AG04449 (cell line): ENCODE measurements at places on chromosomes 11 and 22.

- DNase-seq = no peak
Observed at GRCh38 chr22:45073064-45073463, 63.3 kb upstream of the PHF21B start.

DNA sequence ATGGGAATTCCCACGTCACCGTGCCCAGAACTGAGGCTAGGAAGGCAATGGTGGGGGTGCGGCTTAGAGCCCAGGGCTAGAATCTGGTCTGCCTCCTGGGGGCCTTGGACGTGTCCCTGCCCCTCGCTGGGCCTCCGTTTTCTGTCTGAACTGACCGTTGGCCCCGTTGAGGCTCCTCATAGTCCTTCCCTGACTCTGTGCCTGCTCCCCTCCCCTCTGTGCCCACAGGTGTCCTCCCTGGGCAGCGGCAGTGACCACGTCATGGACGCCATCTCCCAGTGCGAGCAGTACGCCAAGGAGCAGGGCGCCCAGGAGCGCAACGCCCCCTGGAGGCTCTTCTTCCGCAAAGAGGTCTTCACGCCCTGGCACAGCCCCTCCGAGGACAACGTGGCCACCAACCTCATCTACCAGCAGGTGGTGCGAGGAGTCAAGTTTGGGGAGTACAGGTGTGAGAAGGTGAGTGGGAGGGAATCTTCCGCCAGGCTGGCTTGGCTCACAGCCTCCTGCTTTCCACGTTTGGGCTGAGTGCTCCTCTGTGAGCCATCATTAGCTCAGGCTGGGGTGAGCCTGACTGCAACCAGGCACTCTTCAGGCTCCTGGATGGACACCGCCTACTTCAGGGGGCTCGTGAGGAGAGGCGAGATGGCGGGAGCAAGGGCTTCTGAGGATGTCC lies 63.9 kb downstream of the MYO7A start:
- no peak for DNase-seq

DNA sequence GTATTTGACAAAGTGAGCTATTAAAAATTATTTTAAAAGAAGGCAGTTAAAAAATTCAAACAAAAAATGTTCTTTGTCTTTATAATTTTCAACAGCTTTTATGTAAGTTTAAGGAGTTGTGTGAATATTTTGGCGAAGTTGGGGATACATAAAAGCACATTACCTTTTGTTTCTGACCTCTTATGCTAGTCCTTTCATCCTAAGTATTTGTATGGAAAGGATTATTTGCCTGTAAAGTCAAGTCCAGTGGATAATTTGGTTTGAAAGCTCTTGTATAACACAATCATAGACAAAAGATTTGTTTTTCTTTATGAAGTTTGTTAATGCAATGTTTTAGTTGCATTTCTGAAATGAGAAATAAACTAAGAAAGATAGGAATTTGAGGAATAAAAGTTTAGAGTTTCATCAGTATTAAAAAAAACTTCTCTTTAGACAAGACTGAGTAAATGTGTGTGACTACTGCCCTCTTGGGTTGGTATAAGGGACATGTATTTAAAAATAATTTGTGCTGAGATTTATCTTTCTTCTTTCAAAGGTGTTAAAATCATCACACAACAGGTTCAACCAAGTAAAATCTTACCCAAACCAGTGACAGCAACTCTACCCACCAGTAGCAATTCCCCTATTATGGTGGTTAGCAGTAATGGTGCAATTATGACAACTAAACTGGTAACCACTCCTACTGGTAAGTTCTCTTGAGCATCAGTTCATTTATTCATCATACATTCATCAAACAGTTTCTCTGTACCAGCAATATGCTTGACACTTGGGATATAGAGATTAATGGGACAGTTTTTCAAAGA lies 68.2 kb downstream of the EMSY start:
- no peak for DNase-seq

DNA sequence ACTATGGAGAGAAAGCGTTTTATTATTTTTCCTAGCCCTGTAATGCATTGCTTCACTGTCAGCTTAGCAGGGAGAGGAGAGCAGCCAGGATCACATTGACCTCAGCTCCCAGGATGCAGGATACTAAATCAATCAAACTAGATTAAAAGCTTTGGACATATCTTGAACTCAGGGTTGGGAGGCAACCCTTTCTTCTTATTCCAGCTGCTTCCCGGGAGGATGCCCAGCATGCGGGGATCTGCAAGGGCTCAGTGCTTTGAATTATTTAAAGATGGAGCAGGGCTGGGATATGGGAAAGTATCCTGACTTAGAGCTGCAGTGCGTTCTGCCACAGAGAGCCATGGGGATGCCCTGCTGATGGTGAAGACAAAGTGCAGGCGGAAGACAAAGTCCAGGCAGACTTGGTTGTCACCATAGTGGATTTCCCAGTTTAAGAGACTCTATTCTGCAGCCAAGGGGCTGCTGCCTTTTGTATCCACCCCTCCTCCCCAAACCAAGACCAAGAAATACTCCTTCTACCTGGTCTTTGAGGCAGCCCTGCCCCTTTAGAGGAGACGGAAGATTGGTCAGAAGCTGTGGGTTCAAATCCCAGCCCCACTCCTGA lies 1035.0 kb downstream of the TBC1D22A start:
- DNase-seq = no peak

GRCh38 chr22:31139066-31139465 lies 1.2 kb downstream of the PLA2G3 start:
- no peak for DNase-seq

- no peak for DNase-seq
Observed at GRCh38 chr22:39017596-39018365, 3.1 kb upstream of the APOBEC3D start.

DNA sequence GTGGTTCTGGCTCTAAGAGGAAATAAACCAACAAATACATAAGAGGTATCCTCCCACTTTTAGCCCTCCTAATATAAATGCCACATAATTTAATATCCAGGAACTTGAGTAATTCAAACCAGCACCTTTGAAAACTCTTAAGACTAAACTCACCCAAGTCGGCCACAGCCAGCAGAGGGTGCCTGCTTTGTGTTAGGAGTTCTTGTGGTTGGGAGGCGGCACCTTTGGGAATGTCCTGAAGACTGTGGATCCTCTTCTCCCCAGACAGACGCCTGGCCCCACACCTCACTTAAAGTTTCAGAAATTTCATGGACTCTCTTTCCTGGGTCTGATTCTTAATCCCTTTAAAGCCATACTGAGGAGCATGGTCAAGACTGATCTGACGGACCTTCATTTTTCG lies 169.0 kb downstream of the TBC1D22A start:
- no peak for DNase-seq

DNA sequence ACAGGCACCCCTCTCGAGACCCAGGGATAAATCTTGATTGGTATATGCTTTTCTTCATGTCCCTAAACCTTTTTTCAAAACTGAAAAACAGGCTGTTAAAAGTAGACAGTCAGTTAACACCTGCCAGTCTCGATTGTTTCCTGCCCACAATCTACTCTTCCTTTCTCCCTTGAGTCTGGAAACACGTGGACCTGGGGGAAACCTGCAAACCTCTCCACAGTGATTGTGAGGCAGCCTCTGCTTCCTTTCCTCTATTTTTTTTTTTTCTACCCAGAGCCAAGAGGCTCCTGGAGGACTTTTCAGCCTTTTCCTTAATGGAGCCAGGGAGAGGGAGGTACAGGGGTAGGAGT lies 69.4 kb upstream of the CLMP start:
- DNase-seq = no peak

DNA sequence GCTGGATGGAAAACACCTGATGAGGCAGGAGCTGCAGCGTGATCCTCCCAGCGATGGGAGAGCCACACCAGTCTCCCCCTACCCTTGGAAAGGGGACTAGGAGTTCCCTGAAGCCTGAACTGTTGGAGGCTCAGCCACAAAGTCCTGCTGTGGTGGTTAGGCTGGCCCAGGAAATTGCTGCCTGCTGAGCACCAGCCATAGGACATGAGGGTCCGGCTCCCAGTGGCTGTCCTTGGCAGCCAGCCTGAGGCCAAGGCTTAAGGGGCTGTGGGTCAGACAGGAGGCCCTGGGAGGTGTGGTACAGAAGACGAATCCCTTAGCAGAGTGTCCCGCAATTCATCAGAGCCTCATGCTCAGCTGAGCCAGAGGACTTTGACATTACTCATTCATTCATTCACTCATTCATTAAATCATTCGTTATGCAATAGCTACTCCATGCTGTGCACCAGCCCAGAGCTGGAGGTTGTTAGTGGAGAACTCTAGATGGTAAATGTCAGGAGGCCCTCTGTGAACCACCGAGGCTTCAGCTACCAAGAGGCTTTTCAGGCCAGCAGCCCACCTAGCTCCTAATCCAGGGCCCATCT lies 14.4 kb upstream of the SEC14L4 start:
- no peak for DNase-seq

DNA sequence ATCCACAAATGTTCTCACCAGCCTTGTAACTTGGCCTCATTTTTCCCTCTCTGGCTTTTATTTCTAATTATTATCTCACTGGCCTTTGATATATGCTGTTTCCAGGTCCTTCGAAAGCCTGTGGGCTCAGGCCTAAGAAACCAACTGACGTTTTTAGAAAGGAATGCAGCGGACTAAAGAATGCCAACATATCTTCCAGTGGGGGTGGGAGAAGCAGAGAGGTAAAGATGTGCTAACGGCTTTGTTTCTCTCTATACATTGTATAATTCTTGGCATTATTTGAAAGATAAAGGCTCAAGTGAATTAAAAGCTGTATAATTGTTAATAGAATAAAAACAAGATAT lies 28.2 kb downstream of the OR6Q1 start:
- DNase-seq = peak; percentile 40

GRCh38 chr11:73406131-73406530 lies 29.9 kb downstream of the RELT start:
- DNase-seq = no peak

- DNase-seq = no peak
Observed at GRCh38 chr11:10627816-10628215, 59.4 kb upstream of the LYVE1 start.

GRCh38 chr11:108135845-108136544 lies 14.6 kb downstream of the ACAT1 start:
- DNase-seq = no peak

- DNase-seq = no peak
Observed at GRCh38 chr22:27273436-27273835, 528.1 kb downstream of the MN1 start.

- DNase-seq = no peak
Observed at GRCh38 chr11:111823131-111823530, 48.2 kb downstream of the ALG9 start.

GRCh38 chr11:40354121-40354520 lies 1105.3 kb downstream of the LRRC4C start:
- DNase-seq = no peak

DNA sequence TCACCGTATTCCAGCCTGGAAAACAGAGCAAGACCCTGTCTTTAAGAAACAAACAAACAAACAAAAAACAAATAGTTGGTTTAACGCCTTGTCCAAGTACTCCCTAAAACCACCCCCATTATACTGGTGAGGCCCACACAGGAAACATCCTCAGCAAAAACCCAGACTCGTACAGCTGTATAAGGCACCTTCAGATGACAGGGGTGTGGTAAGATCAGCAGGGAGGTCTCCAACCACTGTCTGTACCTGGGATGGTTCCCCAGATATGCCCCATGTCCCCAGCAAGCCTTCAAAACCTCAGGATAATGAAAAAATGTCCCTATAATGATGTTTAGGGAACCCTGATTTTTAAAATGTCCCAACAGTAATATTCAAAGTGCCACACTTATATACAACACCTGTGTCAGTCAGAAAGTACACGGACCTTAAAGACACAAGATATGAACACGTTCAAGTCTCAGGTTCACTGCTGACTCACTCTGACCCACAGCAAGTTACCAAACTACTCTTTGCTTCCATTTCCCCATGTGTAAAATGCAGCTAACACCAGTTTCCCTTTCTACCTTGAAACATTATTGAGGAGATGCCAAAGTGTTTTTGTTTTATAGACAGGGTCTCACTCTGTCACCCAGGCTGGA lies 9.3 kb downstream of the SF3A1 start:
- no peak for DNase-seq

DNA sequence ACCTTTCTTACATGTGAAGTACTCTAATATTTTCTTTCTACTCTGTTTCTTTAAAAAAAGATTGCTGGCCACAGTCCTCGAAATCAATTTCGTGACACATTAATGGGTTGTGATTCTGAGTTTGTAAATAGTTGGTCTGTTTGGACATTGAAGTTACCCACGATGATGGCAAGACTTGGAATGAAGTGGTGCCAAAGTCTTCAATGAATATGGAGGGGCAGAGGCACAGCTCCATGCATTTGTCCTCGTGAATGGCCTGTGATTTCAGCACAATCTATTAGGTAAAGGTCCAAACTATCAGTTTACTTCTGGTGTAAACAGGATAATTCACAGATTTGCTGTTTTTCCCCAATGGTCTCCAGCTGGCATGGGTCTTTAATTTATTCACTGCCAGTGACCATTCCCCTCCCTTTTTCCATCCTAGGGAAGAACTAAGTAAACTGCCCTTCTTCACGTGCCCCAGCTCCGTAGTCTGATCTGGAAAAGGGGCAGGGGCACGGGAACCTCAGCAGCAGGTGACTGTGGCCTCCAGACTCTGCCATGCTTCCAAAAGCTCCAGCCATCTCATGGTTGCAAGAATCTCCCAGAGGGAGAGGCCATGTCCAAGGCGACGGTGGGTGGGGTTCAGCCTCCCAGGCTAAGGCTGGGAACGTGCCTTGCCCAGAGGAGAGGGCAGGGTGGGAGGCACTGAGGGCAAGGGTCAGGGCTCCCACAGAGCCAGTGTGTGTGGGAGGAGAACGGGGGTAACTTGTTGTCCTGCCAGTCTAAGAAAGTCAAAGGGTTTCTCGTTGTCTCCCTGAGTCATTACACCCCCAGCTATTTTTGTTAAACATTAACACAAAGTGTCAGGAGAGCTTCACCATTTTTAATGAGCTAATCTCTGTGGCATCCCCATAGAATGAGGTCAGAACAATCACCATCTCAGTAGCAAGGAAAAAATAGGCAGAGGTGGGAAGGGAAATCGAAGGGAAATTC lies 16.9 kb upstream of the PEX26 start:
- DNase-seq = no peak

- DNase-seq = no peak
Observed at GRCh38 chr22:47613606-47614350, 851.3 kb downstream of the TBC1D22A start.
